ENCODE measurements at places on chromosomes 3 and 15. TPM values are rescaled to one million over a fixed set of nuclear protein-coding genes. Genes with fewer than 3 reads are reported as not detected.

- no peak for DNase-seq
Observed at GRCh38 chr3:188205992-188206416, 52.0 kb downstream of the LPP start.

- no peak for DNase-seq
Observed at GRCh38 chr15:91909574-91909973, 56.1 kb downstream of the SLCO3A1 start.

DNA sequence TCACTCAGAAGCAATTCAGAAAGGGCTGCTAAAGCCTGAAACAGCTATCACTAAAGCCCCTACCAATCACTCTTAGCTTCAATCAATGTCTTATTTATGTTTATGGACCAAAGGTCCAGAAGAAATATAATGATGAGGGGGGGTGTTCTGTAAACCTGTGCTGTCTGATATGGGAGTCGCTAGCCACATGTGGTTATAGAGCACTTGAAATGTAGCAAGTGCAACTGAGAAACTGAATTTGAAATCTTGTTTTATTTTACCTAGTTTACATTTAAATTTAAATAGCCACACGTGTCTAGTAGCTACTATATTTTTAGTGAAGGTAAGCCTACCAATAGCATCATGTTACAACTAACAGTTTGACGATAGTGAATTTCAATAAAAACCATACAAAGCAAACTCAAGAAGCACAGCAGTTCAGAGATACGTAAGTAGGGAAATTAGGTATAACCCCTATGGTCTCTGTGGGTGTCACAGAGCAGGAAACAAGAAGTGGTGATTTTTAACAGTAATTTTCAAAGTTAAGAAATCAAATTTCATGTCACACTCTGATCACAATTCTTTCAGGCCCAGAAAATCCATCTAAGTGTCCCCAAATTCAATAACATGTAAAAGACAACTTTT, 3.6 kb downstream of the POU1F1 start:
- DNase-seq = no peak

DNA sequence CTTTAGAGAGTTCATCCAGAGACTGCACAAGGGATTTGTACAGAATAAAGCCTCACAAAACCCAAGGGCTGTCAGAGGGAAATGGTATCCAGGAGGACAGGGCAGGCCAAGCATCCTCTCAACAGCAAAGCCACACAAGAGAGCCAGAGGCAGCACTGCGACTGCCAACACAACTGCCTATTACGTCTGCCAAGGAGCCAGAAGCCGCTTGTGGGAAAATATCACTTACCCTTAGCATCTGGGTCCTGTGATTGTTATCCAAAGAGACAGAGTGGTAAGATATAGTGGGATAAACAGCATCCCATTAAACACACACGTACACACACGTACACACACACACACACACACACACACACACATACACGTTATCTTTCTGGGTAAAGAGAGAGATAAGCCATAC, 618.3 kb upstream of the AGTR1 start:
- DNase-seq = no peak

DNA sequence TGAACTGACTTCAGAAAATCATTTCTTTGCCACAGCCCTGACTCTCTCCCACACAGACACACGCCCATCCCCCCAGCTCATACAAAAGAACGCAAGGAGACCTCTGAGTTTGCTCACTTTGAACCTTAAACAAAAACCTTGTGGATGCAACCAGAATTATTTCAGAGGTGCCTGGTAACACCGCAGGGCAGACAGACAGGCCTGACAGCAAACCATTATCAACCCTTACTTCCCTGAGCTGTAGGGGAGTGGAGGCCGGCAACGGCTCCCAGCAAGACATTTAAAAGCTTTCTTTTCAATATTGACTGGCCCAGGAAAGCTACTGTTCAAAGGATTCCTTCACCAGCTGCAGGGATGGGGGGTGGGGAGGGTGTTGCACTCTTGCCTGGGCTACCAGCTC, 2.0 kb upstream of the EFCC1 start:
- DNase-seq = no peak

DNA sequence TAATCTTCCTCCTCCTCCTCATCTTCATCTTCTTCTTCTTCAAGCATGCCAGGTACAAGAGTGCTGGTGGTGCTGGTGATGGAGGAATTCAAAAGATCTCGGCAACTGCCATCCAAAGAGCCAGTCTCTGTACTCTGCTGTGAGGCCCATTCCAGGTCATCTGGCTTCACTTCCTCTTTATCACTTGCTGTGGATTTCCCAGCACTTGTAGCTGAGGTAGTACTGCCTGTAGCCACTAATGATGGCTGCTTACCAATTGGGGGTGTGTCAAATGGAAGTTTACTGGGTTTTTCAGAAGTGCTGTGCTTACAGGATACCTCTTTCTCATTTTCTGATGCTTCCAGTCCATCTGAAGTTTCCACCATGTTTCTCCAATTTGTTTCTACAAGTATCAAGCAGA, 28.8 kb upstream of the SHC4 start:
- DNase-seq = no peak

SPPL2A gene
- polyA plus RNA-seq = 21.5 TPM

All from heart left ventricle (tissue), 16 donors.